Fibroblast of lung (primary cell): ENCODE measurements at places on chromosomes 5 and 9.

DNA sequence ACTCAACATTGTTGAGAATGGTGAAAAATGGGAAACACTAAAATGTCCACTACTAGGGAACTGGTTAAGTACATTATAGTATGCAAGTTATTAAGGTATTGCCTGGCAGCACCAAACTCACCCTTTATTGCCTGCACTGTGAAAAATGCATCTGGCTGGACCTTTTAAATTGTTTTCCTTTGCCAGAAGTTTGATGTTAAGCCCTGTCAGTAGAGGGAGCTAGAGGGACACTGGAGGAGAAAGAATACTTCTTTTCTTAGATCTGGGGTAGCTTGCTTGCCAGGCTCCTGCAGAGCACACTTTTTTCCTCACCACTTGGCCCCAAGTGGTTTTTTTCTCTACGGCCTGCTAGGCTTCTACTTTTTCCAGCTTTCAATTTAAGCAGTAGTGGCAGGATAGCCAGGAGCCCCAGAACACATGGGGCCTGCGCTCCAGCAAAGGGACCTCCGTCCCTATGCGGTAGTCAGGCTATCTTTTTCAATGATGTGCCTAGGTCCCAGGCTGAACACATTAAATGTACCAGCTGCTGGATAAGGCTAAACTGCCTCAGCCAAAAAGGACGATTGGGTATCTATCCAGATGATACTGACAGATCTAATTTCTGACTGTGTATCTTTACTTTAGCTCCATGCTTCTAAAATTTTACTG, 8.0 kb upstream of the HABP4 start:
- no peak for DNase-seq

- no peak for DNase-seq
Measured at GRCh38 chr9:89953824-89954615, 349.2 kb downstream of the GADD45G start.

GRCh38 chr9:272251-273213, 57.9 kb downstream of the DOCK8 start:
- no peak for DNase-seq

DNA sequence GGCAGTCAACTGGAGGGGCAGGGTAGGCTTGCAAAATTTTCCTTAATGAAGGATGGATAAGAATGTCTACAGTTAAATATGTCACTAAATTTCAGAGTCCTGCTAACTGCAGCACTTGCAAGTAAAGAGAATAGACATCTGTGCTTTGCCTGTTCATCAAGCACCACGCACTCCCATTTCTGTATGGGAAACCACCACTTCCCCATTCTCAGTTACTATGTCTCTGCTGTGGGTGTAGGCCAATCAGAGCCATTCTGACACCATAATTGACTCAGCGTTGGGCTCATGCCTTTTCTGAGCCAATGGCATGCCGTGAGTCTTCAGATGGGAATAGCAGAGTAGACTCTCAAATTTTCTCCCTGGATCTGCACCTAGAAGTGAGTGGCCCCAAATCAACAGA, 247.5 kb downstream of the GABRB2 start:
- DNase-seq: no peak

GRCh38 chr5:159855476-159856191, 60.6 kb upstream of the ADRA1B start:
- DNase-seq: peak; percentile 39

GRCh38 chr9:103731541-103731940, 362.6 kb upstream of the SMC2 start:
- DNase-seq: no peak

DNA sequence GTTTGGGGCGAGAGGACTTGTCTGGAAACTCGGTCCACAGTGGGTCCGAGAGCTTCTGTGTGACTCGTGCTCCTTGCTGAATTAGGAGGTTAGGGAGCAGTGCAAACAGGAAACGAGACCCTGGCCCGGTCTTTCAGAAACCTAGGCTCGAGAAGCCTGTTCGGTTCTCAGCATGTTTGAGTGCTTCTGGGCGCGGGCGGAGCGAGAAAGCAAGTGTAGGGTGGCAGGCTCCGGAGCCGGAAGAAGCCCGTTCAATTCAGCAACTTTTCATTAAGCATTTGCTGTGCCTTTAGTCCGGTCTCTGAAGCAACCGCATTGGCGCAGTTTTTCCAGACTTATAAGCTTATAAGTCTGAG, 547 bp downstream of the CLTA start:
- DNase-seq: peak; percentile 22

DNA sequence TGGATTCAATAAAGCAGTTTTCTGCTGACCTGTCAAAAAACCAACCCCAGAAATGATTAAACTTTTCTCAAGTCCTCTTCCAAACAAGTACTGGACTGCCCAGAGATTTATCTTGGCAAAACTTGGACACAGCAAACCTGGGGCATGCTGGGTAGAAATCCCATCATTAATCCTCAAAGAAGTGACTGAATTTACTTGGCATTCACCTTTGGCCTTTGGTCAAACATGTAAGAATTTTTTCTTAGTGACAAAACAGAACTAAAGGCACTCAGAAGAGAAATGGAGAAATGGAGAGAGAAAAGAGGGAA, 248.6 kb upstream of the NREP start:
- DNase-seq: peak; percentile 57

DNA sequence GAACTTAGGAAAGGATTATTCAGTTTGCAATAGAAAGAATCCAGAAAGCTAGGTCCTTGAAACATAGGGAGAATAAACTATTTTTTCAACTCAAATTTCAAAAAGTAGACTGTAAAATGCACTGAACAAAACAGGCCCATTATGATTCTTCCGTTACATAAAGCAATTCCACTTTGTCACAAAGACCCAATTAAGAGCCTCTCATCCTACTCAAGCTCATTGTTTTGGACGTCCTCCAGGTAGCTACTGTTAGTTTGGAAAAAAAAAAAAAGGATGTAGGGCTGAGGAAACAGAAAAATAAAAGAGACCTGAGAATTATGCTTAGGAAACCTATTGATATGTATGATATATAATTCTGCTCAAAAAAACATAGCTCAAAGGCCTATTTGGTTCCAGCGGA, 74.0 kb downstream of the DIRAS2 start:
- DNase-seq: no peak

GRCh38 chr9:36845844-36846243, 188.2 kb downstream of the PAX5 start:
- DNase-seq: no peak

GRCh38 chr5:115985802-115986757, 23.8 kb downstream of the LVRN start:
- DNase-seq: peak; percentile 87

DNA sequence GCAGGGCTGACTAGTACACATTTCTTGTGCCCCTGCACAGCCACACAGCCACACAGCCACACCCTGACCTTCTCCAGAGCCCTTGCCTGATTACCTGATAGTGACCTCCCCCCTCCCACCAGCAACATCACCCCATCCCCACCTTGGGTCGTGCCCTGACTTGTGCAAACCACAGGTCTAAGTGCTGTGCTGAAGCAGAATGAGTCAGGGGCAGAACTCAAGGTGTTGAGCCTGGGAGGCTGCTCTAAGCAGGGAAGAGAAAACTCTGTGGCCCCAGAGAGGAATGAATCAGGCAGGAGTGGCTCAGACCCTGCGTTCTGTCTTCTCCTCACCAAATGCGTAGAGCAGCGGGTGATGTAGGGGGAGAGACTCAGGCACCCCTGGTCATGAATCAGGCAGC, 24.3 kb upstream of the FAT2 start:
- DNase-seq: no peak

DNA sequence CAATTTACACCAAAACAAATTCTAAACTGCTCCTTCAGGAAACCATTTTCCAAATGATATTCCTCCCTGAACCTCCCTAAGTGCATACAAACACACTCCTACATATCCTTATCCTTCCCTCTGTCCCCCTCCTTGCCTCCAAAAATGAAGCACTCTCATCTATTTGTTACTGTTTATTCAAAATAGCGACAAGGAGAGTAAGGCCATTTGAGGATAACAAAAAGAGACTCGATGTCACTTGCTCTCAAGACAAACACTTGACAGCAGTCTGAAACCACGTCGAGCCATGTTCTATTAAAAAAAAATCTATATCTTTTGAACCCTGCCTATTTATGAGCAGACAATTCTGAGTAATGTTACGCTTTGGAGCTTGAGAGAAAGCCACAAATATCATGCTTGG, 547.9 kb downstream of the DTWD2 start:
- no peak for DNase-seq
